ENCODE measurements at places on chromosomes 4 and X. TPM values are rescaled to one million over a fixed set of nuclear protein-coding genes. Genes with fewer than 3 reads are reported as not detected.

The ATP1B4 gene
- total RNA-seq = not detected

The USP9X gene
- 55.6 TPM for total RNA-seq

The TMEM164 gene
- total RNA-seq = 16.8 TPM

The NUDT11 gene
- not detected for total RNA-seq

The UNC5C gene
- 0.48 TPM for total RNA-seq

- DNase-seq = no peak
- no peaks in the 10 kb centered on the region for H3K36me3 ChIP-seq
- no peak overlapping the region for H3K4me3 ChIP-seq
- no peaks in the 10 kb centered on the region for H3K27me3 ChIP-seq
- no peaks in the 10 kb centered on the region for H3K4me1 ChIP-seq
These were observed 37.2 kb upstream of the USP9X start for GRCh38 chrX:41047878-41048534.

- no peaks in the 10 kb centered on the region for H3K36me3 ChIP-seq
- H3K4me1 ChIP-seq = no peaks in the 10 kb centered on the region
- no peaks in the 10 kb centered on the region for H3K27me3 ChIP-seq
- DNase-seq = no peak
- no peak overlapping the region for H3K4me3 ChIP-seq
- no peak overlapping the region for H3K27ac ChIP-seq
These were observed 463.4 kb upstream of the MAGEB18 start for GRCh38 chrX:25674776-25675175.

- H3K27me3 ChIP-seq = no peaks in the 10 kb centered on the region
- H3K27ac ChIP-seq = no peak overlapping the region
- H3K36me3 ChIP-seq = no peaks in the 10 kb centered on the region
- H3K4me3 ChIP-seq = no peak overlapping the region
- no peak for DNase-seq
These were observed 210.7 kb upstream of the TLL1 start for GRCh38 chr4:165662341-165662740.

GRCh38 chrX:16785247-16786138 is 773 bp upstream of the TXLNG start:
- H3K4me1 ChIP-seq = no peaks in the 10 kb centered on the region
- H3K4me3 ChIP-seq = peak overlapping the region; percentile 71
- H3K27ac ChIP-seq = peak overlapping the region; percentile 48
- no peak for DNase-seq
- H3K27me3 ChIP-seq = no peaks in the 10 kb centered on the region

DNA sequence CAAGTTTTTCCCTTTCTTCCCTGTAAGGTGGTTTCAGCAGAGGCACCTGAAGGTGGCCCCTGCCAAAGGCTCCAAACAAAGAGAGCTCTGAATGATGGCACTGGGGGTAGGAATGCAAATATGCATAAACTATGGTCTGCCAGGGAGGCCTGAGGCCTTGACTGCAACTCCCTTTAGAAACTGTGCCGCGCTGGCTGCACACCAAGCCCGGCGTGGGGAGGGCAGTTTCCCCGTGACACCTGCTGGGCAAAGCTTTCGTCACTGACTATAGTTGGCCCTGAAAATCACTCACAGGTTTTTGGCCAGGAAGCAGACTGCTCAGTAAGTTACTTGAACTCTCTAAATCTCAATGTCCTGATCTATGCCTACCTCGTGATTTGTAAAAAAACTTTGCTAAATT is 97.8 kb upstream of the ATOH1 start:
- no peaks in the 10 kb centered on the region for H3K4me1 ChIP-seq
- H3K36me3 ChIP-seq = no peaks in the 10 kb centered on the region
- no peaks in the 10 kb centered on the region for H3K27me3 ChIP-seq
- H3K27ac ChIP-seq = no peak overlapping the region
- H3K4me3 ChIP-seq = no peak overlapping the region

DNA sequence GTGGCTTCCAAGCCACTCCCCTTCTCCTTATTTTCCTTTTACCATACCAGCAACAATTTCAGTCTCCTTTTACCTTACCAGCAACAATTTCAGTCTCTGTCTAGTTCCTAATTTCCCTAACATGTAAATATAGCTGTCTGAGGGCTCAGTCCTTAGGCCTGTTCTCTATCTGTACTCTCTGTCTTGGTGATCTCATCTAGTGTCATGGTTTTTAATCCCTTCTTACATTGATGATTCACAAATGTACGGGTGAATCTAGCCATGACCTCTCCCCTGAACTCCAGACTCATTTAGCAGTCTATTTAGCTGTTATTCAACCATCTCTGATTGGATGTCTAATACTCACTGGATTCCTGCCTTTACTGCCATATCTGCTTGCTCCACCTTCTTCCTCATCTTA is 7.2 kb downstream of the IL15 start:
- no peaks in the 10 kb centered on the region for H3K36me3 ChIP-seq
- peak overlapping the region; percentile 27 for H3K27ac ChIP-seq
- no peaks in the 10 kb centered on the region for H3K27me3 ChIP-seq

GRCh38 chrX:458631-459061 is 71.9 kb upstream of the PPP2R3B start:
- H3K36me3 ChIP-seq = no peaks in the 10 kb centered on the region
- H3K27ac ChIP-seq = no peak overlapping the region
- DNase-seq = no peak
- H3K4me1 ChIP-seq = no peaks in the 10 kb centered on the region
- no peaks in the 10 kb centered on the region for H3K27me3 ChIP-seq

DNA sequence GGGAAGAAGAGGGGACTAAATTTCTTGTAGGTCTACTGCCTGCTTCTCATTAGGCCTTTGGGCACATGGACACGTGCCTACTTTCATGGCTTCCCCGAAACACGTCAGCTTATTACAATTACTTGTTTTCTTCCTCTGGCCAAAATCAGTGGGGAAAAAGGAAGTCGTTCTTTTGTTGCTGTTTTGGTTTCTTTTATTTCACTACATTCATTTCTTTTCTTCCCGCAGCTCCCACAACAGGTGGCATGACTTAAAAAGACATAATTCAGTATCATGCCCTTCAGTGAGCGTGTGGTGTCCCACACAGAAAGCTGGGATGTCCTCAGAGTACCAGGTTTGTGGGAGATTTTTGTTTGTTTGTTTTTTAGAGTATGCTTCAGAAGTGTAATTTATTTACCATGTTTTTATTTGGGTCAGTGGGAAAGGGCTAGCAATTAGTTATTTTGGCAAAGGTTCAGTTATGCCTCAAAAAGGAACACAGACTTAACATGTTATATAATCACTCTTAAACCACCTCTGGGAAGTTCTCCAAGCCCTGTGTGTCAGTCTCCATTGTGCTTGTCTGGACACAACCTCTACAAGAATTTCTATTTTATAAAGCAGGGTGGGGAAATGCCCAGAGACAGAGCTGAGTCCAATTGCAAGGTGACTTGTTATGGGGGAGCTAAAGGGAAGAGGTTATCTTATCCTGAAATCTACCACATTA is 44.2 kb upstream of the SPRY1 start:
- H3K4me1 ChIP-seq = no peaks in the 10 kb centered on the region
- H3K36me3 ChIP-seq = no peaks in the 10 kb centered on the region
- no peak overlapping the region for H3K27ac ChIP-seq
- H3K4me3 ChIP-seq = no peak overlapping the region
- no peaks in the 10 kb centered on the region for H3K27me3 ChIP-seq

DNA sequence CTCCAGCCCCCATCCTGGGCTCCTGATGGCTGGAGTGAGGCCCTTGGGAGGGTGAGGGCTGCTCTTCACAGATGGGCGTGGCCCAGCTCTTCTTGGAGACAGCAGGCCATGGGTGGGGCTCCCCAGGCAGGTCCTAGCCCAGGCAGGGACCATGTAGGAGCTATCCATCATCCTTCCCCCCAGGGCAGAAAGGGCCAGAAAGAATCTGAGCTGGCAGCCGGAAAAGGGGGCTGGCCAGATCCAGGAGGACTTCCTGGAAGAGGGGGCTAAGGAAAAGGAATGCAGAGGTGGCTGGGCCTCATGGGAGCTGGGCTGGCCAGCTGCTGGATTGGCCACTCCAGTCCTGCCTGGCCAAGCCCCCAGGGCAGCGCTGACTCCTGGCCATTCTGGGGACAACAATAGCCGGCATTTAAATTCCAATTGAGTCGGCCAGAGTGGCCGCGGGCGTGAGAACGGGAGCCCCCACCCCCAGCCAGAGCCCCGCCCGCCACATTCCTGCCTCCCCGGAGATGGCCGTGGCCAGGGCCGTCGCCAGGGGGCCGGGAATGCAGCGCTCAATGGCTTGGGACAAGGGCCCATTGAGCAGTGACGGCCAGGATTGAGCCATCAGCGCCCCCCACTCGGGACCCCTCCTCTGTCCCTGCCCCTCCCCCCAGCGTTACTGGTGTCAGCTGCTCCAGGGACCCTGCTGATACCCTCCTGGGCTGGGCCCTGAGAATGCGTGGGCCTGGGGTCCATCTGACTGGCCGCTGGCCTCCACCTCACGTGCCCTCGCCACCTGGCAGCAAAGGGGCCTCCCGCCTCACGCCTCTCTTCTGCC is 15.1 kb upstream of the FGFR3 start:
- DNase-seq = no peak
- no peaks in the 10 kb centered on the region for H3K27me3 ChIP-seq
- H3K4me3 ChIP-seq = no peak overlapping the region
- H3K27ac ChIP-seq = no peak overlapping the region
- H3K36me3 ChIP-seq = no peaks in the 10 kb centered on the region

DNA sequence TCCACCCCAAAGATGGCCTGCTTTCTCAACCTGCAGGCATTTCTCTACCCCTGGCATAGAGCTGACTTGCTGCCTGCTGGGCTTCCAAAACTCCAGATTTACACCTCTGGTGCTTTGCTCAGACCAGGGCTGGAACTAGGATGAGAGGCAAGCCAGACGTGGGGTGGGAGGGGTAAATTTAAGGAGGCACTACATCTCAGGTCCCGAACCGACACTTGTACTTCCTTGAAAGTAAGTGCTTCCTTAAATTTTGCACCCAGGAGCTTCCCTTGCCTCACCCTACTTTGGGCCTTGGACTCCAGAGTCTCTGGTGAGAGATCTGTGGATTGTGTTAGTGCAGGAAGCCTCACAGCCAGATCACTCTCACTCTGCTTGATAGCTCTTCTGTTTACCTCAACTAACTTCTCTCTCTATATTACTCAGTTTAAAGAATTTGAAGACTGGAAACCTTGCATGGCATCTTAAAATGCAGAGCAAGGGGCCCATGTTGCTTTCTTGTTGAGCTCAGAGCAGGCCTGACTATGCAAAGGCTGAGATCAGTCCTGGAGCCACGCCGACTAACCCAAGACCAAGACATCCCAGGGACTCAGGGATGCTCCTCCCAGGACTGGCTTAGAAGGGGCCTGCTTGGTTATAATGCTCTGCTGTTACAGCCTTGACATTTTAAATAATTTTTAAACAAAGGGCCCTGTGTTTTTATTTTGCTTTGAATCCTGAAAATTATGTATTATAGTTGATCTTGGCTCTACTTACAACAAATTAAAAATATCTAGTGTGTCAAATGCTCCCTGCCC is 145.0 kb upstream of the LEF1 start:
- no peaks in the 10 kb centered on the region for H3K36me3 ChIP-seq
- H3K4me3 ChIP-seq = no peak overlapping the region
- no peak overlapping the region for H3K27ac ChIP-seq
- peaks cover 2% of the 10 kb centered on the region for H3K27me3 ChIP-seq
- no peak for DNase-seq
- H3K4me1 ChIP-seq = no peaks in the 10 kb centered on the region

GRCh38 chr4:27759611-27760575 is 899.3 kb downstream of the STIM2 start:
- H3K36me3 ChIP-seq = no peaks in the 10 kb centered on the region
- no peak overlapping the region for H3K27ac ChIP-seq

DNA sequence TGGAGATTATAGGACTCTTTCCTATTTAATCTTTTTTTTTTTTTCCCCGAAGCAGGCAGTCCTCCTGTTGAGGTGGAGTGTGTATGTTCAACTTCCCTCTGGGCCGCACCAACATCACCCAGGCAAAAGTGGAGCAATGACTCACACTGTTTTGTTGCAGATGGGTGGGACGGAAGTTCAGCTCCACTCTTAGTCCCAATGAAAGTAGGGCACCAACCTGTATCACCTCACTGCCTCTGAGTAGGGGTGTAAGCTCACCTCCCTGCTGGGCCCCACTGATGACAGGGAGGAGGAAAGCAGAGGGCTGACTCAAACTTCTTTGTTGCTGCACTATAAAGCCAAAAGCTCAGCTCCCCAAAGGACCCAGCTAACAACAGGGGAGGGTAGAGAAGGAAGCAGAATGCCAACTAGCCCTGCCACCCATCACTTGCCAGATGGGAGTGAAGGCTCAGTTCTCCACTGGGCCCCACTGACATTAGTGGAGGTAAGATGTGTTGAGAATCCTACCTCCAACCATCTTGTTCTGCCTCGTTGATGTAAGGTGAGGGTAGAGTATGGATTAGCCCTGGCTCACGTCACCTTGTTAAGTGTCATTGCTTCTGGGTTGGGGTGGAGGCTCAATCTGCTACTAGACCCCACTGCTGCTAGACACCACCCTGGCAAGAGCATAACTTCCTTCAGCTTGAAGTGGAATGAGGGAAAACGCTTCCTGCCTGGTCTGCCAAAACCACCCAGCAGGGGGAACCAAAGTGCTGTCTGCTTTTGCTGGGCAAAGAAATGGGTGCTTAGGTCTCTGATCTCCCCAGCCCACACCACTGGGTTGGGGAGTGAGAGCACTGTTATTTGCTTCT is 14.1 kb downstream of the RPS6KA3 start:
- no peak for DNase-seq
- no peak overlapping the region for H3K4me3 ChIP-seq
- H3K27me3 ChIP-seq = no peaks in the 10 kb centered on the region
- no peaks in the 10 kb centered on the region for H3K4me1 ChIP-seq
- no peaks in the 10 kb centered on the region for H3K36me3 ChIP-seq

DNA sequence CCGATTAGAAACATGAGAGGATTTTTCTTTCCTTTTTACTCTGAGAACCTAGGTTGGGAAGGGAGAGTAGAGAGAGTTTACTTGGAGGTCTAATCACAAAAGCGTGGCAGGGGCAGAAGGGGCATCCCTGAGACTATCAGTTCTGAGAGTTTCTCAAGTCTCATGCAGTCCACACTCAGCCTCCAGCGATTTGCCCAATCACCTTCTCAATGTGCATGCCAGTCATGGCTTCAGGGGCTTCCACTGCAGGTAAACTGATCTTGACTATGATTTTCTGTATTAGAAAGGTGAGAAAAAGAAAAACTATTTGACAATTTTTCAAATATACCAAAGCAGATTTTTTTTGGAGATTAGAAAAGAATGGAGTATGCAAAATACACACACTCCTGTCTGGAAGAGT is 617.1 kb upstream of the ZFP42 start:
- H3K27me3 ChIP-seq = no peaks in the 10 kb centered on the region
- no peaks in the 10 kb centered on the region for H3K4me1 ChIP-seq
- H3K4me3 ChIP-seq = no peak overlapping the region
- no peaks in the 10 kb centered on the region for H3K36me3 ChIP-seq
- DNase-seq = no peak
- H3K27ac ChIP-seq = no peak overlapping the region

- no peaks in the 10 kb centered on the region for H3K4me1 ChIP-seq
- H3K27me3 ChIP-seq = no peaks in the 10 kb centered on the region
- no peaks in the 10 kb centered on the region for H3K36me3 ChIP-seq
- H3K27ac ChIP-seq = no peak overlapping the region
- no peak for DNase-seq
These were observed 124.0 kb downstream of the MOSPD2 start for GRCh38 chrX:14997271-14997670.
